ENCODE measurements at places on chromosomes 12 and 14.

DNA sequence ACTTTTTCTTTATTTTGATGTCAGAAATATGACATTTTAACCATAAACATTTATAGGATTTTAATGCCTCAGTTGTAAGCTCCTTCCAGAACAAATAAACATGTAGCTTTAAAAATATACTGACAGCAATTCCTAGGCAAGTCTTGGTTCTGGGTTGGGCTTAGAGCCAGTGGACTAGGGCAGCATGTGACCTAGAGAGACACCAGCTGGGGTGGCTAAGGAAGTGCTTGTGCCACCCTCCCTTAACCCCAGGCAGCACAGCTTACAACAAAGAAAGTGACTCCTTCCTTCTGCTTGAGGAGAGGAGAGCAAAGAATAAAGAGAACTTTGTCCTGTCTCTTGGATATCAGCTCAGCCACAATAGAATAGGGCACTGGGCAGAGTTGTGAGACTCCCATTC, 61.6 kb upstream of the KTN1 start:
- DNase-seq: no peak

- no peak for DNase-seq
These were observed 210.9 kb downstream of the MED13L start for GRCh38 chr12:116066381-116067230.

DNA sequence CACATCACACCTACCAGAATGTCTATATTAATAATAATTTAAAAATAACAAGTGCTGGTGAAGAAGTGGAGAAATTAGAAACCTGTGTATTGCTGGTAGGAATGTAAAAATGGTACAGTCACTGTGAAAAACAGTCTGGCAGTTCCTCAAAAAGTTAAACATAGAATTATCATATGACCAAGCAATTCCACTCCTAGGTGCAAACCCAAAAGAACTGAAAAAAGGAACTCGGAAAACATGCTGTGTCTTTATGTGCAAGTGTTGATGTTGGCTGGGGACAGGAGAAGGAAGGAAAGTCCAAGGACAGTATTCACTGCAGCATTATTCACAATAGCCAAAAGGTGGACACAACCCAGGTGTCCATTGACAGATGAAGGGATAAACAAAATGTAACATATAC, 146.5 kb downstream of the TTC7B start:
- no peak for DNase-seq

DNA sequence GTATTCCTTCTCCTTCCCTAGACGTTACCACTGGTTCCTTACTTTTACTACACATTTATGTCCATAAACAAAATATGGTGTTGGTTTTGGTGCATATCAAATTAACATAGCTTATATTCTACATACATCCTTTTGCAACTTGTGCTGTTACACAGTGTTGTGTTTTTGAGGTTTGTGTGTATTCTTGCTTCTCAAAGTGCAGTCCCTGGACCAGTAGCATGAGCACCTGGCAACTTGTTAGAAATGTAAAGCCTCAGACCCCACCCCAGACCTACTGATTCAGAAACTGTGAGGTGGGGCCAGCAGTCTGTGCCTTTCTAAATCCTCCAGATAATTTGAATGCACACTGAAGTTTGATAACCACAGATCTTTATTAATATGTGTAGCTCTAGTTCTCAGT, 65.9 kb downstream of the RNFT2 start:
- no peak for DNase-seq

DNA sequence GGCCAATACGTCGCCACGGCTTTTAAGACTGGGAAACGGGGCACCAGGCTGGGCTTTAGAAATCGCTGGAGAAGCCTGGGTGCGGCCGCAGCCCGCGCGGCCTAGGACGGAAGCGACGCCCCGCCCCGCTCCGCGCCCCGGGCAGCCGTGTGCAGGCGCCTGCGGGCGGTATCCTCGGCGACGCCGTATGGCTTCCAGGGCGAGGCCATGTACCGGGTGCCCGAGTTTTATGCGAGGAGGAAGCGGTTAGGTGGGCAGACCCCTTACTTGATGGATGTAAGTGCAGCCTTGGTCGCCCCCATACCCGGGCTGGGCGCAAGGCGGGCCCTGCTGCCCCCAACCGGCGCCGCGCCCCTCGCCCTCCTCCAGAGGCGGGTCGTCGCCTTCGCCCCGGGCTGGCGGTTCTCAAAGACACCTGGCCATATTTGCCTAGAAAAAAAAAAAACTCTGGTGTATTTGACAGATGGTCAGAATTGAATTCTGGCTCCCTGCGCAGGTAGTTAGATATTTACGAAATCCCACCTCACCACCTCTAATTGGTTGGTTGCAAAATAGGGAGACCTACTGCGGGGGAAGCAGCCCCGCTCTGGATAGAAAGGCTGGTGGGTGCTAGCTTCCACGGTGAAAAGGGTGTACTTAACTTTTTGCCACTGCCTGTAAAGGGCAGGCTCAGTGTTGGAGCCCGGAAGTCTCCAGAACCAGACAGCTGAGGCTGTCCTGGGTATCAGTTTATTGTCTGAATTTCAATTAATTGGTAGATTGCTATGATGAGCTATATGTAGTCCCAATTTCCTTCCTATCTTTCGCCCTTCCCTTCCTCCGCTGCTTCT, at the start of gene PPP1R36:
Gene PPP1R36, plus strand, starts transcription at position 171 of the 830 bp plus-strand sequence. Its CDS starts 37 bp downstream, at position 208.
- DNase-seq: no peak

DNA sequence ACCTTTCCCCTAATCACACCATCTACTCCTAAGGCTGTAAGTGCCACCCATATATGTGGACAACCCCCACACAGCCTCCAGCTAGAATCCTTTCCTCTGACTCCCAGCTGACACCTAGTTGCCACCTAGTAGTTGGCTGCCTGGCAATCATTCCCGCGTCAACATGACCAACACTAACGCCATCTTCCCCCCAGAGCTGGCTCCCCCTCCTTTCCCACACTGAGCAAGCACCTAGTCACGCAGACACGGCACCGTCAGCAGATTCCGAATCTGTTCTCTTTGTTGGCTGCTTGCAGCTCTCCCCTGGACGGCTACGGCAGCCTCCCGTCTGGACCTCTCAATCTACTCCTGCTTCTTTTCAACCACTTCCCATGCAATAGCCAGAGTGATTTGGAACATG, 27.7 kb downstream of the UBR7 start:
- no peak for DNase-seq

DNA sequence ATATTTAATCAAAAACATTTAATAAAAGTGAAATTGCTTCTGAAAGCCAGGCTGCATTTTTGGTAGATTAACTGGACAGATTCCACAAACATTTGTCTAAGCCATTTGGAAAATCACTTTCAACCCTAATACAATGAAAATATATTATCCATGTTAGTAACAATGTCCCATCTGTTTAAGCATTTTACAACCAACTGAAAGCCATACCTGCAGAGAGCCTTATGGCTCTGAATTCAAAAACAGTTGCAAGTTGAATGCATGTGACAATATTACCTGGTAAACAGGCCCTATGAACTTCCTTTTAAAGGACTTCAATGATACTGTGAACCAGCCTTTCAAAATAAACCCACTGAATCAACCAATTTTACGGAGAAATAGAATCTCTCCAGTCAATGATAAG, 468.1 kb downstream of the BTG1 start:
- no peak for DNase-seq

GRCh38 chr14:66380143-66380542, 106.0 kb upstream of the CCDC196 start:
- DNase-seq: no peak

DNA sequence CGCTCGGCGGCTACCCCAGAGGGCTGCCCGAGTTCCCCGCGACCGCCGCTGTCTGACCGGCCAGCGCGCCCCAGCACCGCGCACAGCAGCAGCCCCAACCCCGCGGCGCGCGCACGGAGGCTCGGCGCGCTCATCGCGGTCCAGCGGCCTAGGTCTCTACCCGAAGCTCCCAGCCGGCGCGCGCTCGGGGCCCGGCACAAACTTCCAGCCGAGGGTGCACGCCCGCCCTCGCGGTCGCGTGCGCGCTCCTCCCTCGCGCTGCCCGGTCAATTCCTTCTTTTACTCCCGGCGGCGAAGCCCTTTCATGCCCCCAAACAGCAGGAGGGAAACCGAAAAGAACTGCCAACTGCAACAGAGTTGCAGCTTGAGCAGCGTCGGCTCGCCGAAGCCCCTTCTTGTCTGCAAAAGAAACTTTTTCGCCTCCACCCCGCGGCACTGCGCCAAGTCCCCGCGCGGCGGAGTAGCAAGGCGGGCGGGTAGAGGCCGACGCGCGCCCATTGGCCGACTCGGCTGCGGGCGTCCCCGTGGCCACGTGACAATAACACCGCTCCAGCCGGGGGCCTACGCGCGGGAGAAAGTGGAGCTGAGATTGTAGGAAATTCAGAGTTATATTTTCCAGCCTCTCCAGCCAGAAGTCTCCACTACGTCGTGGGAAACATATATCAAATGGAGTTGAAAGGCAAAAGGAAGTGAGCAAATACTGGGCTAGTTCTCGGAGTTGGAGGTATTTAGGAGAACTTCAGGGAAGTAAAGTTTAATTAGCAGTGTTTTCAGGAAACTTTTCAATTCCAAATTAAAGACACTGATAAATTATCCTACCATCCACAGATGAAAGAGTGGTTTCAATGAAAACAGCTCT, at the start of gene LRIG3:
Gene LRIG3, minus strand, starts transcription at position 403 of the 859 bp plus-strand sequence. Its CDS starts 269 bp downstream, at position 134.
- DNase-seq: no peak

Data from esophagus squamous epithelium (tissue), 5 donors.